ENCODE measurements at places on chromosomes 12 and 14.

GRCh38 chr14:103542605-103543088, 13.7 kb downstream of the TRMT61A start:
- DNase-seq, result no peak

DNA sequence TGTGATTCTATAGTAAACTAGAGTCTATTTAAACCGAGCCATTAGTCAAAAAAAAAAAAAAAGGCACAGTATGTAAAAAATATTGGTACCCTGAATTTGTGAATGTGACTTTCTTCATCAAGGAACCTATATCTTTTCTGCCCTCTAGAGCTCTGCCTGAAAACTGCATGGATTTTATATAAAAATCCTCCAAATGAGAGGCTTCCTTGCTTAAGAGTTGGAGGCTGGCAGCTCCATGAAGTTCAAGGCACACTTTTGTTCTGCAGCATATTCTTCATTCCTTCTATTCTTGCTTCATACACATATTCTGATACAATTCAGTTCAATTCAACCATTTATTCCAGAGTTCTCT, 23.1 kb upstream of the NKX2-8 start:
- DNase-seq, result no peak

- peak; percentile 74 for DNase-seq
Observed at GRCh38 chr12:121297435-121297991, 1.0 kb upstream of the CAMKK2 start.

- peak; percentile 82 for DNase-seq
Observed at GRCh38 chr12:24991209-24992049, 42.5 kb upstream of the BCAT1 start.

- no peak for DNase-seq
Observed at GRCh38 chr14:99177046-99177655, 94.8 kb downstream of the BCL11B start.

- no peak for DNase-seq
Observed at GRCh38 chr12:91785655-91786498, 359.8 kb downstream of the BTG1 start.

GRCh38 chr12:101671833-101672232, 25.6 kb upstream of the CHPT1 start:
- DNase-seq, result peak; percentile 47

- peak; percentile 97 for DNase-seq
Observed at GRCh38 chr14:76772300-76773187, 11.3 kb downstream of the VASH1 start.

DNA sequence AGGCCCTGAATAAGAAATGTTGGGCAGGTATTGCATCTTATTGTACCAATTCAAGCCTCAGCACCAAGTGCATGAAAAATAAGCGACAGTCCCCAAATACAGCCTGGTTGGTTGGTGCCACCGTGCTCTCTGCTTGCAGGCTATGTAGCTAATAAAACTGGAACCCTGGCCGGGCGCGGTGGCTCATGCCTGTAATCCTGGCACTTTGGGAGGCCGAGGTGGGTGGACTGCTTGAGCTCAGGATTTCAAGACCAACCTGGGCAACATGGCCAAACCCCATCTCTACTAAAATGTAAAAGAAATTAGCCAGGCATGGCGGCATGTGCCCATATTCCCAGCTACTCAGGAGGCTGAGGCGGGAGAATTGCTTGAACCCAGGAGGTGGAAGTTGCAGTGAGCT, 25.5 kb downstream of the FOXN3 start:
- DNase-seq, result no peak

- no peak for DNase-seq
Observed at GRCh38 chr12:53973236-53974042, 513 bp downstream of the HOXC11 start.

- DNase-seq, result no peak
Observed at GRCh38 chr14:88929656-88930436, 105.4 kb downstream of the TTC8 start.

- DNase-seq, result no peak
Observed at GRCh38 chr14:80764496-80764895, 177.0 kb downstream of the CEP128 start.

- peak; percentile 66 for DNase-seq
Observed at GRCh38 chr12:89731089-89731488, 22.5 kb upstream of the ATP2B1 start.

GRCh38 chr12:6650832-6651231, 3.6 kb upstream of the ACRBP start:
- DNase-seq, result no peak

GRCh38 chr12:64782191-64782876, 23.1 kb upstream of the GNS start:
- peak; percentile 88 for DNase-seq

GRCh38 chr14:99779751-99780150, 13.5 kb upstream of the EML1 start:
- DNase-seq, result no peak

DNA sequence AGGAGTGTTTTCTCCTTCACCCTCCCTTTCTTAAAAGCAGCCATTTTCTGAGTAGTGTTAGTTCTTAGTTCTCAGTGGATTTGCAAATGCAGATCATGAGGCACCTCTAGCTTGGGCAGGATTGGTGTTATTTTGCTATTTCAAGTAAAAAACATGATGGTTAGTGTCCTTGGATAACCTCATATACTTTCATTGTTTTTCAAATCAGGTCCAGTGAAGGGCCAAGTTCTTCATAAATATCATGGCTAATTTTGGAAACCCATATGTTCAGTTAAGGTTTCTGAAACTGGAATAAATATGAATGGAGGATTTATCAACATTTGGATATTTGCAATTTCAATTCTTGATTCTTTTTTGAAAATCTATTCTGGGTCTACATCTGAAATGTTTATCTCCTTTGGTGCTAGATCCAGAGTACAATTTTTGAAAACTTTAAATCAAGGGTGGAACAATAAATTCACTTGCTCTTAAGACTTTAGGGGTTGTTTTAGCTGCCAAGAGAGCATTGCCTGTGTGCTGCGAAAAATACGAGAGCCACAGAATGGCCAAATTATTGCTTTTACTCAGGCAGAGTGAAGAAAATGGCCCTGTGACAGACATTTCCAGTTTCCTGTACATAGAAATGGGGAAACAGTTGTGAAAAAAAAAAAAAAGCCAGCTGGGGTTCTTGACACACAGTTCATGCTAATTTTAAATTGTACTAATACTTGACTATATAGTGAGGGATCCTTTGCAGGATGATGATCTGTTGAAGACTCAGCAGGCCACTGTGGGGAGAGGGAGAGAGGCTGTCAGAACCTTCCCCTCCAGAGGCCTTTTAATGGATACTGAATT, 104.6 kb downstream of the BICD1 start:
- peak; percentile 47 for DNase-seq
